KG1 (cell line): ENCODE measurements at places on chromosomes 5 and 9.

GRCh38 chr9:96219026-96219899 is 82.7 kb downstream of the HSD17B3 start:
- no peak for DNase-seq

DNA sequence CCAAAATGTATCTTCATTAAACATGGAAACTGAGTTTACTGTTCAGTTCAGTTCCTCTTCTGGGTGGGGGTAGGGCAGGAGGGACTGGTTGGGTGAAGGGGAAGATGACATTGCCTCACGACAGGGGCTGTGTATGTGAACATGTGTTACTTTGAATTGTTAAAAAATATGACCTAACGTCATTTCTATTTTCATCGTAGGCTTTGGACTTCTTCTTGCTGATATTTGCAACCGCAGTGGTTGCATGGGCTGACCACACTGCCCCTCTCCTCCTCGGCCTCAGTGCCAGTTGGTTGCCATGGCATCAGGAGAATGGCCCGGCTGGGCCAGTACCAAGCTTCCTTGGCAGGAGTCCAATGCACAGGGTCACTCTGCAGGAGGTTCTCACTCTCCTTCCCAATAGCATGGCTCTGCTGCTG is 41.5 kb downstream of the HACD4 start:
- DNase-seq: no peak

GRCh38 chr5:141761-142160 is 49.5 kb upstream of the LRRC14B start:
- DNase-seq: no peak

DNA sequence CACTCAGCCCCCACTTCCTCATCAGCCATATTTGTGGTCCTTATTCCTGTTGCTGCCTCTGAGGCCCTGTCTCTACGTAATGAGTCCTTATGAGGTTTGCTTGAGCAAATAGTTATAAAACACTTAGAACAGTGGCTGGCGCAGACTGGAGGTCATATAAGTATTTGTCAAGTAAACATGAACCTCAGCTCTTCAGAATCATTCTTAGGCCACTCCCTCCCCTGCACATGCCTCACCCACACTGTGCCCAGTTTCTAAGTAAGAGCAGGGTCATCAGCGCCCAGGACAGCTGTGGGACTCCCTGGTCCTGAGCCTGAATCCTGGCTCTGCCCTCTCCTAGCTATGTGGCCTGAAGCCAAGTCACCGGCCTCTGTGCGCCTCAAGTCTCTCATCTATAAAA is 4.0 kb downstream of the ST6GALNAC4 start:
- no peak for DNase-seq

DNA sequence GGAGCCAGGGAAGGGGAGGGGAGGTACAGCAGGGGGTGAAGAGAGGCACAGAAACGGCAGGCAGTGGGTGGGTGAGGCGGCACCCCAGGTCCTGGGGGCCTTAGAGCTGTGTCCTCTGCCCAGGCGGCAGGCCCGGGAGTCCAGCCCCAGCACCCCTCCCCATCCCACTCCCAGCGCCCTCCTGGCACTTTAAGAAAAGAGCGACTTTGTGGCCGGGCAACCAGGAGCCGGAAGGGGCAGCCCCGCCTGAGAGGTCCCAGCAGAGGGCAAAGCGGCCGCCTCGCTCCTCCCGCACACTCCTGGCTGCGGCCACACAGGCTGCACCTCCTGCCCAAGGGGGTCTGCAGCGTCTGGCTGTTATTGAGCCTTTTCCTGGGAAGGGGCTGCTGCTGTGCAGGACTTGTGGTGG is 42.6 kb downstream of the NACC2 start:
- no peak for DNase-seq

DNA sequence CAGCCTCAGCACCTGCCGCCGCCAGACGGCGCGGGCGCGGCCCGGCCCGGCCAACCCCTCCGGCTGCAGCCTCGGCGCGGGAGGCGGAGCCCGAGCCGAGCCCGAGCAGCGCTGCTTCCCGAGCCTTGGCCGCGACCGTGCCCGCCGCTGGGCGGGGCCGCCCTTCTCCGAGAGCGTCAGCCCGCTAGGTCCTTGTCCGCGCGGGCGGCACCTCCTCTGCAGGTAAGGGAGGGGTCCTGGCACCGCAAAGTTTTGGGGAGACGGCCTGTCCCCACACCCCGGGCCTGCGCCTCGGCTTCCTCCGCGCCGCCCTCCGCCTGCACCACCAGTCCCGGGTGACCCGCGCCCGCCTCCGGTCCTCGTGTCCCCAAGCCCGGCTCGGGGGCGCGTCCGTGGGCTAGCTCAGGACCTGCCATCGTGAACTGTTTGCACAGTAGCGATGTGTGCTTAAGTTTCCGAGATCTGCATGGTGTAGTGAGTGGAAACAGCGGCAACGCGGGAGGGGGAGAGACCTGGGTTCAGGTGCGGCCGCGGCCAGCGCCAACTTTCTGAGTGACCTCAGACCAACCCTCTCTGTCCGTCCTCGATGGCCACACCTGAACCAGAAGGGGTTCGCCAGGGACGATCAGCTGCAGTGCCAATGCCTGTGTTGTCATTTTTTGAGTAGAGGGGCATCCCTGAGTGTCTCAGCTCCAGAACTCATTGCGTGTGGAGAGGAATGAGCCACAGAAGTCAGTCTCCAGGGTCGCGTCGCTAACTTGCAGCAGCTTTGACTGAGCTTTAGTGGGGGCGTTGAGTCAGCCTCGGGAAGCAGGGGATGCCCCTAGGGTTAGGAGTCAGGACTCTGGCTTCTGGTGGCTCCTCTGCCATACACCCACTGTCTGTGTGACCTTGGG is at the start of gene FRMPD1:
FRMPD1 (plus strand) TSS at position 82 of the 896 bp plus-strand sequence. CDS start 41,688 bp downstream, outside the sequence.
- no peak for DNase-seq

DNA sequence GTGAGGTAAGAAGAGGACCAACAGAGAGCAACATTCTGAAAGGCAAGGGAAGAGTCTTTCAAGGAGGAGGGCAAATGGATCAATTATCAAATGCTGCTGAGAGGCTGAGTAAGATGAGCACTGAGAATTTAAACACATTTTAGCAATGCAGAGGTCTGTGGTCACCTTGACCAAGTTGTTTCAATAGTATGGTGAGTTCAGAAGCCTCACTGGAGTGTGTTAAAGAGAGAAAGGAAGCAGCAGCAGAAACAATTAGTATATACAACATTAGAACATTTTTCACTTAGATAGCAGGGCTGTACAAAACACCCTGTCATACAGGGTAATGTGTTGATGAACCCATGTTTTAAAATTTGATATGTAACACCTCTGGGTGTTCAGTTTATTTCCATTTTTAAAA is 131.5 kb downstream of the NR6A1 start:
- DNase-seq: no peak

GRCh38 chr5:146828385-146828784 is 50.2 kb downstream of the PPP2R2B start:
- no peak for DNase-seq

- DNase-seq: no peak
Observed at GRCh38 chr5:127834094-127834531, 130.9 kb downstream of the CCDC192 start.

DNA sequence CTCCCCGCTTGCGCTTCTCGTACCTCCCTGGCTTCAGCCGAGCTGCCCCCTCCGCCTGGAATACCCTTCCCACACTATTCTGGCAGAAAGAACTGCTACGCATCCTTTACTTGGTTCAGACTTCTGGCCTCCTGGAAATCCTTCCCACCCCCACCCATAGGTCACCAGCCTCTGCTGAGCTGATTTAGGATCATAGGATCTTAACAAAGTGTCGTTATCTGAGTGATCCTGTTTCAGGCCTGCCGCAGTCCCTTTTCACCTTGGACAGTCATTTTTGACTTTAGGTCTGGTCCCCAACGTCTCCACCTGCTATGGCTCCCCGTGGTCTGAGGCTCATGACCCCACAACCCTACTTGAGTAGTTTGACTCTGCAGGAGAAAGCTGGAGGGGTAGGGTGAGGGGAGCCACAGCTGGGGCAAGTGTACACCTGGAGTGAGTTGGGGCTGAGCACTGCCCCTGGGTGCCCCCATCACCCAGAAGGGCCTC is 27.3 kb downstream of the EGR1 start:
- DNase-seq: no peak

GRCh38 chr5:9573796-9574195 is 27.9 kb upstream of the SEMA5A start:
- no peak for DNase-seq

DNA sequence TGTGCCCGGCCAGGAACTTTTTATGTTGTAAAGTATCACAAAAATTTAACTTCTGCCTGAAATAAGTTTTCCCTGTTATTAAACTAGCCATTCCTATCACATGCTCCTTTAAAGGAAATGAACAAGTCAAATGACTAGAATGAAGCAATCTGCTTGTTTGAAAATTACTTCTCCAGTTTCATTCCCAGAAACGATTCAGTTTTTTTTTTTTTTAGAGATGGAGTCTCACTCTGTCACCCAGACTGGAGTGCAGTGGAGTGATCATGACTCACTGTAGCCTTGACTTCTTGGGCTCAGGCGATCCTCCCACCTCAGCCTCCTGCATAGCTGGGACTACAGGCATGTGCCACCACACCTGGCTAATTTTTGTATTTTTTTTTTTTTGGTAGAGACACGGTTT is 13.3 kb upstream of the GNG10 start:
- no peak for DNase-seq
